ENCODE measurements at places on chromosomes 13 and 19.

- DNase-seq, result no peak
Measured at GRCh38 chr19:46357846-46358583, 11.1 kb downstream of the PPP5C start.

DNA sequence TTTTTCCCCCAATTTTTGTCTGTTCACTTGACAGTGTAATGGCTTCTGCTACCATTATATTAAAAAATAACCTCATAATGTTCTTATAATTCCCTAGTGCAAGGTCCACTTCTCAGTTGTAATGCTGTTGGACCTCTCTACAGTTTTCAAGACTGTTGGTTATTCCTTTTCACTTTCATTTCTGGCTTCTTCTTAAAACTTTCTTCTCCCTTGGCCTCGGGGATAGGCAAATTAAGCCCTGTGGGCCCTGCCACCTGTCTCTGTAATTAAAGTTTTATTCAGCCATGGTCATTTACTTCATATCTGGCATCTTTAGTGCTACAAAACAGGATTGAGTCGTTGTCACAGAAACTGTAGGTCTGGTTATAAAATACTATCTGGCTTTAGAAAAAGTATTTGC, 313.5 kb downstream of the KLF12 start:
- DNase-seq, result no peak

DNA sequence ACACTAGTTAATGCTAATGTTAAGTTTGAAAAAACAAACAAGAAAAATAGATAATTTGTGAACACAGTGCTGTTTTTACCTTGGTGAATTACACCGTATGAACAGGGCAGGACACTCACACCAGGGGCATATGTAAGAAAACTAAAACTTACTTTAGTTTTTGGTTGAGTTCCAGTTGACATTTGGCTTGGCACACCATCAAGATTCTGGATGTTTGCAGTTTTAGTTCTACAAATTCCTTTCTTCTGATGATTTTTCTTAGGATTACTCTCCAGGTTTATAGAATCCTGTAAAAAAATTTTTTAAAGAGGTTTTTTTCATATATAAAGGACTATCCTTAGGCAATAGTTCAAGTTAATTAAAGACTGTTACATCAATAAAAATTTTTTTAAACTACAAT, 238.5 kb upstream of the STARD13 start:
- DNase-seq, result no peak

- no peak for DNase-seq
Measured at GRCh38 chr13:36076211-36076610, 55.0 kb downstream of the DCLK1 start.

GRCh38 chr13:51364404-51365008, 25.0 kb downstream of the SERPINE3 start:
- no peak for DNase-seq

- DNase-seq, result no peak
Measured at GRCh38 chr13:48662226-48662625, 8.5 kb downstream of the CYSLTR2 start.

DNA sequence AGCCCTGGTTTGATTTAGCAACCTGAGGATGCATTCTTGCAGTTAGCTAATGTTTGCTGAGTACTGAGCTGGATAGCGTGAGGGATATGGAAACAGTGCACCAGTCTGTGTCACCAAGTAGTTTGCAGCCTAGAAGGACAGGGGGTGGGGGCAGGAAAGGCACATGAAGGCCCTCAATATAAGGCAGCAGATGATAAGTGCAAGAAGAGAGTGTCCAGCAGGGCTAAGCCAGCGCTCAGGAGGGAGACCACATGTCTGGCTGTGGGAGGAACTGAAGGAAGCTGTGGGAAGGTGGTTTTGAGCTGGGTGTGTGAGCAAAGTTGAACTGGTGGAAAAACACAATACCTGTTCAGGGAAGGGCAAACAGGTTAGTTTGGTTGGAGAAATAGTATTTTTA, 1.7 kb downstream of the CXCL17 start:
- DNase-seq, result no peak

DNA sequence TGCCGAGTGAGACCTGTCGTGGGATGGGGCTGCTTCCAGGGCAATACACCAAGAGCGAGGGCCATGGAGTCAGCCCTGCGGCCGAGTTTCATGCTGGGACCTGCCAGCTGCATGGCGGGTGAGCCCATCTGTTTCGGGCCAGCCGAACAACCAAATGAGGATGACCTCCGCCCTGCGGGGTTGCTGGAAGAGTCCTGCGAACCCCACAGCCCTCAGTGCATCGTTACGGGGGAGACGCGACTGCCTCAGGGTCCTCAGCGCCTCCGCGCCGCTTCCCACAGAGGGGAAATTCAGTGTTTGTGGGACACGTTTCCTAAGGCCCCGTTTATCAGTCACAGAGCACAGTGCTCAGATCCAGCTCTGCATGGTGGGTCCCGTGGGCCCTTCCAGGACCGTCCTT, 22.0 kb downstream of the SLC15A1 start:
- DNase-seq, result no peak

GRCh38 chr13:99363949-99364348, 56.8 kb upstream of the GPR183 start:
- DNase-seq, result no peak

Data from hematopoietic multipotent progenitor cell treated with erythropoietin and hydrocortisone succinate and interleukin-3 and kit ligand, for 17 days (in vitro differentiated cells).